AG10803 (cell line): ENCODE measurements at places on chromosomes 1 and 21.
A peak's percentile ranks its signal among the peaks of the same experiment; 100 is the strongest.

DNA sequence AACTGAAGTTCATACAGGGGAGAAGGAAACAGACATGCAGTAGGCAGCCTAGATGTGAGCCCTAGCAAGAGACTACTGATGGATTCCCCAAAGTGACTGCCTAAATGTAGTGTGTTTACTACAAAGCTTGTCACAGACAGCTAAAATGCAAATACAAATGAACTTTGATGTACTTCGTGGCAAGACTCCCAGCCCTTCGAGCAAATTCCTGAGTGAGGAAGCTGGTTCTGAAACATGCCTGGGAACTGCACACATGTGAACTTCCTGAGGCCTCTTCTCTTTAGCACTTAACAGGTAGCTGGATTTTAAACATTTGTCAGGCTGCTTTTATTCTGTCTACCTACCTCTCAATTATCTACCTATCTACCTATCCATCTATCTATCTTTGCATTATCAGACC lies 6.7 kb upstream of the IRF2BP2 start:
- DNase-seq, result peak; percentile 90

DNA sequence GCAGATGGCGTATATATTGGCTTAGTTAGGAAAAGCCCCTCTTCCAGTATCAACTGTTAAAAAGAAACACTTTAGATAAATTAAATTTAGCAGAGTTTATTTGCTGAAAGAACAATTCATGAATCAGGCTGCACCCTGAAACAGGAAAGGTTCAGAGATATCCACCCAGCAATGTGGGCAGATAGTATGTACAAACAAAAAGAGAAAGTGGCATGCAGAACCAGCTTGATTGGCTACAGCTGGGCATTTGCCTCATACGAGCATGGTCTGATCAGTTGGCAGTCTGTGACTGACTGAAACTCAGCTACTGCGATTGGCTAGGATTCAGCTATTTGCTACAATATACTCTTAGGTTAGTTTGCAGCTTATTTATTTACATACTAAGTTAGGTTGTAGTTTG lies 98.2 kb downstream of the ZC3H11B start:
- no peak for DNase-seq

- DNase-seq, result no peak
Measured at GRCh38 chr1:221567859-221568507, 173.9 kb downstream of the DUSP10 start.

GRCh38 chr21:26952374-26953066 lies 14.4 kb downstream of the ADAMTS5 start:
- DNase-seq, result no peak

DNA sequence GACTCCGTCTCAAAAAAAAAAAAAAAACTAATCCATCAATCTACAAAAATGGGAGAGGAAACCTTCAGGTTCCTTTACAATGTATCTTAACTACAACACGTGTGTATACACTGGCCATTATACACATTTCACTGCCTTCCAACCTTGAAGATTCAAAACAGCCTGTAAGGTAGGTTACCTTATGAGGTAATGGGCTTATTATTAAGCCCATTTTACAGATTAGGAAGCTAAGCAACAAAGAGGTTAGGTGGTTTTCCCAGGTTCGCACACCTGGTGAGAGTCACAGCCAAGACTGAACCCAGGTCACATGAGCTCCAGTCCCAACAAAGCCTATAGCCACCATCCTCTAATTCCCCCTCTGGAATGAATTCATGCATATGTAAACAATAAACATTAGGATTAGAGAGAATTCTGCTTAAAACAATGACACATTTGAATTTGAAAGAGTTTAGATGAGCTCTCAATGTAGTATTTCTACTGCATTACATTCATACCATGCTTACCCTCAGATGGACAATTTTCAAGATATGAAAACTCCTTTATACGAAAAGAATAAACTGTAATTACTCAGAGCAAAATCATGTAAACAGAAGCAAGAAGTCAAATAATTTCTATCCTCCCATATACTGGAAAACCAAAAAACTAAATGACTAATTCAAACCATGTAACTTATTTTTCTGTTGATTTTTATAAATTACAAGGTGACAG lies 54.8 kb downstream of the EIF4G3 start:
- peak; percentile 56 for DNase-seq

GRCh38 chr1:168135921-168136708 lies 615 bp downstream of the GPR161 start:
- peak; percentile 25 for DNase-seq

- DNase-seq, result no peak
Measured at GRCh38 chr1:160432371-160432786, 32.0 kb downstream of the VANGL2 start.

DNA sequence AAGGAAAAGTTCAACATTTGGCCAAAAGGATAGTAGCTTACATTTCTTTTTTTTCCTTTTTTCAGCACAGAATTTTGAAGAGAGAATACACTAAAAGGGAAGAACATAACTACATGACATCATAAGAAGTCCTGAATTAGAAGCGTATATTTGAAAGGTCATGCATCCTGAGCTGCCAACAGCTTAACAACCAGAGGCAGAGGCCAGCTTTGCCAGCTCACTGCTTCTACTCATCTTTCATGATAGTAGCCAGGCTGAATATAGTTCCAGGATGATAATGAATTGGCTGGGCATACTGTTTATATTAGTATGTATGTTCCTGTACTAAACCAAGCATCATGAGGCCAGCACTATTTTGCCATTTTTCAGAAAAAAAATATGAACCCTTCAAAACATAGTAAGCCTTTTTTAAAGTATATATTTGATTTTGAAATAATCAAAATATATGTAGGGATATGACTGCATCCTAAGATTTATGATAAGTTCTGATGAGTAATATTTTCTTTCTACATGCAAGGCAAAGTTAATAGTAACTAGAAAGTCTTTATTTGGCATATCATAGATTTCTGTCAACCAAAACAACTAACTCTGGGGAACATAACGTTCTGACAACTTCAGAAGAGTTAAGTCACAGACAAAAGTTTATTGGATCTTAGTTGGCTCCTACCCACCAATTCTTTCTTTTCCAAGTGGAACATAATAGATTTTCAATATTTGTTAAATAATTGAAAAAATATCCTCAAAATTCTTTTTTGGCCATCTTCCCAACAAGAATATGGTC lies 123.2 kb downstream of the DPYD start:
- peak; percentile 25 for DNase-seq
